ENCODE measurements at places on chromosomes 5 and 9.

DNA sequence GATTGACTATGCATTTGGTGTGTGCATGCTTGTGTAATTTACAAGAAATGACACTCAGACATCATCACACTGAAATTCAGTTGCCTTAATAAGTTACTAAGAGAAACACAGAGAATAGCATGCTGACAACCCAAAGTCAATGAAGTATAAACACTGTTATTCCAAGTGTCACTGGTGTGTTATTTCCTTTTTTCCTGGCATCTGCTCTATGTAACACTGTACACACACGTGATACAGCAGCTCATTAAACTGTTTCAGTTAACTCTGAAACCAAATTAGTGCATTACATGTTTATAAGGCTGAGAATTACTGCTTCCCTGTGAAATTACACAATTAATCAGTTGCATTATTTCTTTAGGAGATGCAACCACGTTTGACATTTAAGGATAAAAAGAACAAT lies 252.7 kb downstream of the EFNA5 start:
- DNase-seq = no peak

GRCh38 chr5:126837906-126838539 lies 61.1 kb downstream of the LMNB1 start:
- DNase-seq = no peak

GRCh38 chr5:168976311-168976970 lies 324.5 kb downstream of the SLIT3 start:
- DNase-seq = no peak

- DNase-seq = no peak
Observed at GRCh38 chr5:125481506-125482465, 735.3 kb upstream of the ZNF608 start.

DNA sequence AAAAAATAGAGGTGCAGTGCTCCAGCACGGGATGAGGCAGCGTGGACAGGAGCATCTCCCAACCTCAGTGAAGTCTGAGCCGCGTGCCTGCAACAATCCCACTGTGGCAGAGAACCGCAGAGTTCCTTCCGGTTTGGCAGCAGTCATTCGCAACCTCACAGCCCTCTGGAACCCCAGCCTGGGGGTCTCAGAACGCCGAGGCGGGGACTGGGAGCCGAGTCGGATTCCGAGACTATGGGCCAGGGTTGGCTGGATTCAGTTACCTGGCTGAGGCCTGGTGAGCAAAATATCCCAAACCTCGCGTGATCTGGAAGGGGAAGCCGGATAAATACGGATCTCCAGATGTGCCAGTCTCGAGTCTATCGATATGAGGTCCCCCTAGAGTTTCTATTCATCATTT lies 27.0 kb downstream of the CDKN2A start:
- no peak for DNase-seq

GRCh38 chr9:86454701-86455615 lies 100.7 kb upstream of the TUT7 start:
- DNase-seq = no peak

DNA sequence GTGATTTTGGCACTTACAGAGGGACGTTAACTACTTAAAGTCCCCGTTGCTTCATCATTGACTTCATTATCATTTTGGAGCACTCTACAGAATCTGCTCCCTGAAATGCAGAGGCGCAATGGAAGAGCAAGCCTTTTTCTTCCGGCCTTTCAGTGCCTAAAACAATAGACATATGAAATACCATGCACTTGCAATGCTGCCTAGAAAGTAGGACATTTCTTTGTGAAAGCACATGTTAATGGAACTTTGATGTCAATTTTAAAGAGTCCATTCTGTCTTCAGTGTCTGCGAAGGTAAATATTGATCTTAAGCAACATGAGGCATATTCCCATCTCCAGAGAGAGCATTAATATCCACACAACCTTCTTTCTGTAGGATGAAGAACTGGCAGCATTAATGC lies 36.3 kb downstream of the ITGA2 start:
- DNase-seq = no peak

- no peak for DNase-seq
Observed at GRCh38 chr9:34929506-34930102, 28.5 kb upstream of the PHF24 start.
